ENCODE measurements at places on chromosomes 7 and 10.

GRCh38 chr10:15280974-15281373 is 90.1 kb downstream of the FAM171A1 start:
- no peak for DNase-seq

DNA sequence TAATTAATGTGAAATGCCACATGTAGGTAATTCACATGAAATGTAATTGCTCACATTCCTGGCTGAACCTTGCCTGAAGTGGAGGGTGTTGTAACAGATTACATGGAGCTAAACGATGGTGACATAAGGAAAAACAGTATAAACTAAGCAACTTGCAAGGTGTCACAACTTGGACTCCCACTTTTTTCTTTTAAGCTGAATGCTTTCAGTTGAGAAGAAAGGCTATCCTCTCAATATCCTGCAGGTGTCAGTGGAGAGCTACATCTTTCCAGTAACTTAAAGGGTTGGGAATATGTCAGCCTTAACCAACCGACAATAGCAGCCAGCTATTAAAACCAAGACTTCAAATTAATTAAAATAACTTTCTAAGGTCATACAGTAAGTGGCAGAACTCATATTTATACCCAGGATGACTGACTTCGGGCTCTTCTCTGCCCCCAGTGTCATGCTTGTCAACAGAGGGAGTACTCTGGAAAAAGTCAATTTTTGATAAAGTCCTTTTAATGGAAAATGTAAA is 33.7 kb downstream of the NRBF2 start:
- DNase-seq, result no peak

DNA sequence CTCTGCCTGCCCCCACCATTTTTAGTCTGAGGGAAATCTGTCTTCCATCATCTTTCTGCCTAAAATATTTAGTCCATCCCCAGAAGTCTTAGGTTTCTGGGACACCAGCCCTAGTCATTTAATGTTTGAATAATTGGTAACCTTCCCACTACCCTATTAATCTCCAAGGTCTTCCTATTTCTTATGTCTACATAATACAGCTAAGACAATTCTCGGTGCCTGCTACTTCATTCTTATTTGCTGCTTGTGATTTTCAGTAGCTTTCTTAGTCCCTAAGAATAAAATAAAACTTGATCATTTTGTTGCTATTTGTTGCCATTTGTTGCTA is 11.1 kb downstream of the RALA start:
- DNase-seq, result no peak

DNA sequence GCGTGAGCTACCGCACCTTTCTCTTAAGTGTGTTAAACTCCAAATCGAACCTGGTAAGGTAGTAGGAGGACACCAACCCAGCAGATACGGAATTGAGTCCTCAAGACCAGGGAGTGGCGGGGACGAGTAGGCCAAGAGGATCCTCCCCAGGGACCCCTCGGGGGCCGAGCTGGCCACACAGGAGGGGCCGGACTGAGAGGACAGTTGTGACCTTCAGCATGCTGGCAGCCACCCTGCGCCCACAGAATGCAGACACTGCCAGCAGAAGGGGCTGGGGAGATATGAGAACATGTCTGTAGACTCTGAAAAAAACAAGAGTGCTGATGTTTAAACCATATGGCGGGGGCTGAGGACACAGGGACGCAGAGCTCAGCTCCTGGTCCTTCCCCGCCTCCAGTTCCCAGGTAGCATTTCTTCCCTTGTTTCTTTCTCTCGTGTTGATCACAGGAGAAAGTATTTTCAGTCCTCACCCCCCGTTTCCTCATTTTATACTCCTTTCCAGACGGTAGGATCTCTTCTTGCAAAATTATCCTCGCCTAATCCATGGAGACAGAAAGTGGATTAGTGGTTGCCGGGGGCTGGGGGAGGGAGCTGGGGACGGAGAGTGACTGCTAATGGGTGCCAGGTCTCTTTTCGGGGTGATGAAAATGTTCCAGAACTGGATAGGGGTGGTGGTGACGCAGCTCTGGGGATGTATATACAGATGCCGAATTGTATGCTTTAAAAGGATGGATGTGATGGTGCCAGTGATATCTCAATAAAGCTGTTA is 11.5 kb upstream of the UNCX start:
- DNase-seq, result no peak

DNA sequence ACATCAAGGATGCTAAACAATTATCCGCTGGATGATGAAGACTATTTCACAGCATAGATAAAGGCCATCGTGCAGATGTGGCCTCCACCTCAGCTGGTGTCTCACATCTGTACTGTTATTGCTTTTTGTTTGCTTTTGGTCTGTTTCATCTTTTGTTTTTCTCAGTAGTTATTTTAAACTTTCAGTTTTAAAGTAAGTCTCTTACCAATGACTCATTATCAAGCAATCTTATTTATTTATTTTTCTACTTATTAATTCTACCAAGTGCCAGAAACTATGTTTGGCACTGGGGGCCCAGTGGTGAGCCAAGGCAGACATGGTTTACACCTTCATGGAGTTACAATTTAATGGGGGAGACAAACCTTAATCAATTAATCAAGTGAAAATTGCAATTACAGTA is 250.9 kb upstream of the TMEM72 start:
- no peak for DNase-seq

DNA sequence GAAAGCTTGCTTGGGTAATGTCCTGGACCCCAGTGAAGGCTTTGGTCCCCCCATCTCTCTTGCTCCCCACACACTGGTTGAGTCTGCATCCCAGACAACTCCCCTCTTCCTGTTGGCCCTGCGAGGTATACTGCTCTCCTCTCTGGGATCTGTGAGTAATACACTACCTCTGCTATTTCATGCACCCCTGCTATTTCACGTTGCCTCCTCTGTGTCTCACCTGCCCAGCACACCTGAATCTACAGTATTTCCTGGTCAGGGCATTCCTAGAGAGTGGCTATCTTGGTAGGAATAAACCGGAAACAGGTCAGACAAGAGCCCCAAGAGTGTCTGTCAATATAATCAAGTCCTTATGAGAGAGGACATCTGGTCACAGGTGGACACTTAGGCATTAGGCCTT is 114.3 kb upstream of the ODAD2 start:
- no peak for DNase-seq

- DNase-seq, result no peak
Observed at GRCh38 chr7:138429577-138430250, 30.3 kb upstream of the TRIM24 start.

DNA sequence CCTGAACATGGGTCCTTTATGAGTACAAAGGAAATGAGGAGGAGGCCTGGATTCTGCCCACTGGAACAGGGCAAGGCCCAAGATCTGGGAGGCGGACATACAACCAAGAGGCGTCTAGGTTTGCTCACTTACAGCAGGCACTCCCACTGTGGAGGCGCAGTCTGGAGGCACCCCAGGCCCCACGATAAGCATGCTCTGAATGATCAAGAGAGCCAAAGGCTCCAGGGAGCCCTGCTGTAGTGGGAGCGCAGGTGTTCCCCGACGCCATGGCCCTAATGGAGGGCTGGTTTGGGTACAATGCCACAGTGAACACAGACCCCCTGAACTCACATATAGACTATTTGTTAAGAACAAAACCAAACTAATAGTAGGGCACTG is 88.1 kb downstream of the FAM53B start:
- no peak for DNase-seq

DNA sequence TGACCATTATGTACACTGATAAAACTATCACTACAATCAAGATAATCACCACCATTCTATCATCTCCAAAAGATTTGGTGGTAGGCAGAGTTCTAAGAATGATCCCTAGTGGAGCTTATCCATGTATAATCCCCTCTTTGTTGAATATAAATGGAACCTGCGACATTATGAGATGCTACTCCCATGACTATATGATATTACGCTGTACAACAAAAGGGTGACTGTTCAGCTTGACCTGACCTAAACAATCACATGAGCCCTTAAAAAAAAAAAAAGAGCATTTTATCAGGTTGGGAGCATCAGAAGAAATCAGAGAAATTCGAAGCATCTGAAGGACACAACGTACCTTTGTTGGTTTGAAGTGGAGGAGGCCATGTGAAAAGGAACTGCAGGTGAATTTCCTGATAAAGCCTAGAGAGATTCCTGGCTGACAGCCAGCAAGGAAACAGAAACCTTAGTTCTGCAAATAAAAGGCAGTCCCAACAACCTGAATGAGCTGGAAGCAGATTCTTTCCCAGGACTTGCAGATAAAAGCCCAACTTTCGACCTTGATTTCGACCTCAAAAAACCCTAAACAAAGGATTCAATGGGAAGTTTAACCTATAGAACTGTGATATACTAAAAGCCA is 270.7 kb downstream of the ADRA2A start:
- DNase-seq, result no peak

- DNase-seq, result no peak
Observed at GRCh38 chr10:3886191-3886590, 101.2 kb upstream of the KLF6 start.

DNA sequence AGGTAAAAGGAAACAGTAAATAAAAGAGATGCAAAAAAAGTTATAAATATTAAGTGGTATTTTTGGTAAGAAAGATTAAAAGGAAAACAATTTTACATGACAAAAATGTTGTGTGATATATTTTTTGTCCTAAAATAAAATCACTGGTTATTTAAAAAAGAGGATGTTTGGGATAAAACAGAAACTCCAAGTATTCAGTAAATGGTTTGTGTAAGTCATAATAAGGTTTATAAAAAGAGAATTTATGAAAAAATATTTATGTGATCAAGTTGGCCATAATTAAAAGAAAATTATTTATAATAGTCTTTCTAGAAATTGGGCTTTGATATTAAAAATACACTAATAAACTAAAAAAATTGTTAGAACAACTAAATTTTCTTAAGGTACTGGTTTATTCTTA is 38.2 kb upstream of the FIGNL1 start:
- DNase-seq, result no peak
